Heart right ventricle (tissue), 16 donors: ENCODE measurements at places on chromosomes 7 and 10. TPM values are rescaled to one million over a fixed set of nuclear protein-coding genes. Genes with fewer than 3 reads are reported as not detected.

DNA sequence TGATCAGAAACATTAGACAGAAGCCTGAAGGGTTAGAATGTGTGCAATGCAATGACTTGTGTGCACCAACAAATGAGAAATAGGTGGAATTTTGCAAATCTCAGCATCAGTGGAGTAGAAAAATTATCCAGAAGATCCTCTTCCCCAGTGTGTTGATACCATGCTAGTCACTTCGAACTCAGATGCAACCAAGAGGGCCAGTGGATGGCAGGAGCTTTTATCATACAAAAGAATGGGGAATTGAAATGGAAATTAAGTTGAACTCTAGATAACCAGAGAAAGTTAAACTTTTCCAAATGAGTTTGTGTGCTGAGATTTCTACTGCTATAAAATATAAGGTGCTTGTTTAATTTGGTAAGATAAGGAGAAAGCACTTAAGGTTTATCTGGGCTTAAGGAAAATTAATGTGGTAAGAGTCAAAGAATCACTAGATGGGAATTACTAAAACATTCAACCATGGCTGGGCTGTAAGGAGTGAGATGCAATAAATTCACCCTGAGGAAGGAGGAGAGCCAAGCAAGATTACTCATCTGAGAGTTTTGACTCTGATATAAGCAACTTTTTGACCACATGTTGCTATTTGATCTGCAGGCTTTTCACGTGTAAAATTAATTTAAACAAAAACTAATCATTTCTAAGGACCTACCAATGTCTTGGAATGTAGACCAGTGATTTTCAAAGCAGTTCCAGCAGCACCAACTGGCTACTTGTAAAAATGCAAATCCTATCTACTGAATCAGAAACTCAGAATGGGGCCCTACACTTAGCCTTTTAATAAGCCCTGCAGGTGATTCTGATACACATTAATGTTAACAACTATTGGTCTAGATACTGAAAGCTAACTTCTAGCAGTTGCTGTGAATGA, 113.2 kb downstream of the CDC14C start:
- no peak for DNase-seq

- DNase-seq, result no peak
Measured at GRCh38 chr10:71472466-71472865, 75.7 kb downstream of the CDH23 start.

- no peak for DNase-seq
Measured at GRCh38 chr7:91847231-91847630, 33.3 kb downstream of the MTERF1 start.

- no peak for DNase-seq
Measured at GRCh38 chr7:25544254-25544653, 316.0 kb upstream of the NPVF start.

- no peak for DNase-seq
Measured at GRCh38 chr10:120262857-120263547, 194.0 kb upstream of the PLPP4 start.

DNA sequence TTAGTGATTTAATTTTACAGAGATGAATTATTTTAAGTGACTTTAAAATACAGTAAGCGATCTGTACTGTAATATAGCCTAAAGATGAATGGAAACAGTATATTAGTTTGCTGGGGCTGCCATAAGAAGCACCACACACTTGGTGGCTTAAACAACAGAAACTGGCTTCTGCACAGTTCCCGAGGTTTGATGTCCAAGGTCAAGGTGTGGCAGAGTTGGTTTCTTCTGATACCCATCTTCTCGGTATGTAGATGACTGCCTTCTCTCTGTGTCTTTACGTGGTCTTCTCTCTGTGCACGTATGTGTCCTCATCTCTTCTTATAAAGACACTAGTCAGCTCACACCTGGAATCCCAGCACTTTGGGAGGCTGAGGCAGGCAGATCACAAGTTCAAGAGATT, 64.0 kb upstream of the KMT2E start:
- no peak for DNase-seq

DNA sequence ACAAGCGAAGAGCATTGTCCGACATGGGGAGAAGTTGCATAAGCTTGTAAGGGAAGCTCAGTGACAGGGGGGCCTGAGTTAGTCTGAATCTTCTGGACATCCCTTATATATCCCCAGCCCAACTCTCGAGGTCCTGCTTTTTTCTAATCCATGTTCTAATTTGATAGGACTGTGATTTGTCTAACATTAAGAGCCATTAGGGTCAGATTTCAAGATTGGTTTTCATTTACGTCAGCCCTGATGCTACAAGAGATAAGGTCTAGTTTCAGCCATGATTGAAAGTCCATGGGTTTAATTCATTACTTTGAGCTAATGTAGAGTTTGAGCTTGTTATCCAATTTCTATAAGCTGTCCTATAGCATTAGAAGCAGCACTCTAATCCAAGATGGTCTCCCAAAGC, 20.3 kb downstream of the TLX1 start:
- DNase-seq, result no peak

GRCh38 chr7:134514106-134514505, 13.3 kb upstream of the AKR1B10 start:
- no peak for DNase-seq

- no peak for DNase-seq
Measured at GRCh38 chr10:11901833-11902475, 78.8 kb downstream of the PROSER2 start.

The HK1 gene
- 161 TPM for polyA plus RNA-seq

The ZNF33B gene
- polyA plus RNA-seq, result 3.4 TPM

The SUPV3L1 gene
- 139 TPM for polyA plus RNA-seq
